Retinal pigment epithelial cell (primary cell): ENCODE measurements at places on chromosomes 3 and 15.
A peak's percentile ranks its signal among the peaks of the same experiment; 100 is the strongest.

DNA sequence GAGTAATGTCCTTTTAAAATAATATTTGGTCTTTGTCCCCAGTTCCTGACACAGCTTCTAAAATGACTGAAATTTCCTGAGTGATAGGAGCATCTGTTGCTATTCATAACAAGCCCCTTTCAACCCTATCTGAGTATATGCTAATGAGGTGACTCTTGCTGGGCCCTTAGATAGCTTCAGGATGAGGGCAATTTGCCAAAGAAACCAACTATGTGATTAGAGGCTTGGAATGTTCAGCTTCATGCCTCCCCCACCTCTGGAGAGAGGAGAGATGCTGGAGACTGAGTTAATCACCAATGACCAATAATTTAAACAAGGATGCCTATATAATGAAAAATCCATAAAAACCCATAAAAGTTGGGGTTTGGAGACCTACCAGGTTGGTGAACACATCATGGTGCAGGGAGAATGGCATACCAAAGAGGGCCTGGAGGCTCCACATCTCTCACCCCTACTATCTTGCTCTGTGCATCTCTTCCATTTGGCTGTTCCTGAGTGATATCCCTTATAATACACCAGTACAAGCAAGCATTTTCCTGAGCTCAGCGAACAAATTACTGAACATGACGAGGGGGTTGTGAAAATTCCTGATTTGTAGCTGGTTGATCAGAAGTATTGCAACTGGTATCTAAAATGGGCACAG, 189.2 kb downstream of the ECT2 start:
- peak; percentile 59 for DNase-seq

- no peak for DNase-seq
These were observed 127.3 kb upstream of the ROPN1 start for GRCh38 chr3:124119056-124119716.

DNA sequence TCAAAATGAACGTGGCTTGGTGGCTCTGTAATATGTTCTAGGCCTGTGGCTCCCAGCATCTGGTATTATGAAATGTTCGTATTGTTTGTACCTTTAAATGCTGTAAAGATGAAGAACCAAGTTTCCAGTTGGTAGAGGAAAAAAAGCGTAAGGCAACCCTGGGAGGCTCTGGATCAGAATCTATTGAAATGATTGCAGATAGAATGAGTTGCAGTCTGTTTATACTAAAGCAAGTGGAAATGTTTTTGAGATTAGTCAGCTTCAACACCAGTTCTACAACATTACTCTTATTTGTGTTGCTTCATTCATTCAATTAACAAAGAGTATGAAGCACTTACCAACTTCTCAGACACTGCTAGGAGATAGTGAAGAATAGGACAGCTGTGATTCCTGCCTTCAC, 5.3 kb downstream of the ARL6IP5 start:
- DNase-seq, result no peak

DNA sequence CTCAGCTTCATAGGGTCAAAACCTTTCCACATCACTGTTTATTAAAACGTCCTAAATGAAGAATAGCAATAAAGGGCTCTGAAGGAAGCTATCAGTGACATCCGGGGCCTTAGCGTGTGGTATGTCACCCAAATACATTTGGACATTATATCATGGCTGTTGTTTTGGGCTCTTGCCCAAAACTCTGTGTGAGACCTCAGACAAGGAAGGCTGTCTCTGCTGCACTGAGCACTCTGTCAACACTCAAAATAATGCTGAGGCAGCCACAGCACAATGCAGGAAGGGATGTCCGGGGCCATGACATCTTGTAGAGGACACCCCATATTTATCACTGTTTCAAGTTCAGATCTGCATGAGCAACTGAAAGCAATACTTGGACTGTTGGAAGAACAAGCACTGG, 293.8 kb upstream of the WNT5A start:
- DNase-seq, result no peak

DNA sequence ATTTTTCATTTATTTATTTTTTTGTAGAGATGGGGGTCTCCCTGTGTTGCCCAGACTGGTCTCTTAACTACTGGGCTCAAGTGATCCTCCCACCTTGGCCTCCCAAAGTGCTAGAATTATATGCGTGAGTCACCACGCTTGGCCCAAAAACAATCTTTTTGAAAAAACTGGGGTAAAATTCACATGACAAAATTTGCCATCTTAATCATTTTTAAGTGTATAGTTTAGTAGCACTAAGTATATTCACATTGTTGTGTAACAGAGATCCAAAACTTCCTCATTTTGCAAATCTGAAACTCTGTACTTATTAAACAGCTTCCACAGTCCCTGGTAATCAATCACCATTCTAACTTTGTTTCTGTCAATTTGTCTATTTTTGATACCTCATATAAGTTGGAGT, 5.2 kb downstream of the SNX1 start:
- no peak for DNase-seq

DNA sequence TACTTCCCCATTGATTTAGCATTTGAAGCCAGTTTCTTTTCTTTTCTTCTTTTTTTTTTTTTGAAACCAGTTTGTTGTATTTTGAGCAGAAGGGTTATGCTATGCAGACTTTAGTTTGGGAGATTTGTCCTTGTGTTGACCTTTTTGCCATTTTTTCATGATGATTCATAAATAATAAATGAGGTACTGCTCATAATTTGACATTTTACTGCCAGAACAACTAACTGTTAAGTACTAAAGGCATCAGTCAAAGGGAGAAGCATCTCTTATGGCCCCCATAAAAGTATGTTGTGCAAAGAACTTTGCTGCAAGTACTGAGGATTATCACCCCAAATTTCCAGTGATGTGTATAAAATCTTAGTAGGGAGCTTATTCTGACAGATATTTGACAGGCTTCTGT, 1.7 kb upstream of the GPR87 start:
- DNase-seq, result no peak

DNA sequence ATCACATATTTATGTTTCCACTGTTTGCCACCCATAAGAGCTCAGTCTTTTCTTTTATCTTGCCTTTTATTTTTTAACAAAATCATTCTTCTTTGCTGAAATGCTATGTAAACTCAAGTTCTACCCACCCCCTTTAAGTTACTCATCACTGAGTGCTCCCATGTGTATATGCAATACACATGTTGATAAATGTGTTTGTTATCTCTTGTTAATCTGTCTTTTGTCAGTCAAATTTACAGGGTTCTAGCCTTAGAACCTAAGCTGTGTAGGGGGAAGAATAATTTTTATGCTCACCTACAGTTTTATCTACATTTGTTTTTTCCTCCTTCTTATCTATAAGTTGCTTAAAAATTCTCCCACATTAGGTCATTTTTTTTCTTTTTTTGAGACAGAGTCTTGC, 1195.9 kb downstream of the ROBO2 start:
- no peak for DNase-seq

GRCh38 chr15:26084771-26085170, 221.6 kb upstream of the ATP10A start:
- no peak for DNase-seq

GRCh38 chr3:58074997-58075396, 66.8 kb downstream of the FLNB start:
- DNase-seq, result no peak

- DNase-seq, result no peak
These were observed 41.6 kb downstream of the ACAN start for GRCh38 chr15:88844749-88845386.

DNA sequence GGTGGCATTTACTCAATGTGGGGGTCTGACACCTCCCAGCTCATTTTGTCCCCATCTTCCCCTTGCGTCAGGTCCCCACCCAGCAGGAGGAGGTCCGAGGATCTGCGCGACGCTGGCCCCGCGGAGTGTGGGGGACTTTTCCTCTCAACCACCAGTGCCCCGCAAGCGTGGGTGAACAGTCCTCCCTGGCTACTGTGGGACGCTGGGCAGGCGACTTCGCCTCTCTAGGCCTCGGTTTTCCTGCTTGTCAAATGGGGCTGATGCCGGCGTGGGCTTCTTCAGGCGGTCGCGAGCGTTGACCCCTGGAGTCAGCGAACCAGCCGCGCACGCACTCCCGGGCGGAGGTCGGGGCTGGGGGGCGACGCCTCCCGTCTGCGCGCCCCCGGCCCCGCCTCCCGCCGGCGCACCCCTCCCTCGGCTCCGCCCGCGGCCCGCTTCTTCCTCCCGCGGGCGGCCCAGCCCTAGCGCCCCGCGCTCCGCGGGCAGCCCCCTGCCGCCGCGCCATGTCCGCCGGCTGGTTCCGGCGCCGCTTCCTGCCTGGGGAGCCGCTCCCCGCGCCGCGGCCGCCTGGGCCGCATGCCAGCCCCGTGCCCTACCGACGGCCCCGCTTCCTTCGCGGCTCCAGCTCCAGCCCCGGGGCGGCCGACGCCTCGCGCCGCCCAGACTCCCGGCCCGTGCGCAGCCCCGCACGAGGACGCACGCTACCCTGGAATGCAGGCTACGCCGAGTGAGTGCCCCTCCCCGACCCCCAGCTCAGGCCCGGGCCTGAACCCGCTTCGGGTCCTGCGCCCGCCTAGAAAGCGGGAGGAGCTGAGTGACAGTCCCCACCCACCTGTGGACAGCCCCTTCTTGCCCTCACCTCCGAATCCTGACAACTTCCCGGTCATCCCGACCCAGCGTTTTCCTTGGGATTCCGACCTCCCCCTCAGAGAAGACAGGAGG, at the start of gene PPM1M:
Gene PPM1M (plus strand): TSS at position 438 of the 942 bp plus-strand sequence. CDS start 66 bp downstream, at position 504.
- DNase-seq, result no peak

GRCh38 chr3:136860541-136860940, 1.5 kb upstream of the NCK1 start:
- no peak for DNase-seq

- no peak for DNase-seq
These were observed 89.4 kb upstream of the FEZF2 start for GRCh38 chr3:62462788-62463187.

GRCh38 chr15:44327578-44327977, 39.1 kb downstream of the GOLM2 start:
- DNase-seq, result no peak

DNA sequence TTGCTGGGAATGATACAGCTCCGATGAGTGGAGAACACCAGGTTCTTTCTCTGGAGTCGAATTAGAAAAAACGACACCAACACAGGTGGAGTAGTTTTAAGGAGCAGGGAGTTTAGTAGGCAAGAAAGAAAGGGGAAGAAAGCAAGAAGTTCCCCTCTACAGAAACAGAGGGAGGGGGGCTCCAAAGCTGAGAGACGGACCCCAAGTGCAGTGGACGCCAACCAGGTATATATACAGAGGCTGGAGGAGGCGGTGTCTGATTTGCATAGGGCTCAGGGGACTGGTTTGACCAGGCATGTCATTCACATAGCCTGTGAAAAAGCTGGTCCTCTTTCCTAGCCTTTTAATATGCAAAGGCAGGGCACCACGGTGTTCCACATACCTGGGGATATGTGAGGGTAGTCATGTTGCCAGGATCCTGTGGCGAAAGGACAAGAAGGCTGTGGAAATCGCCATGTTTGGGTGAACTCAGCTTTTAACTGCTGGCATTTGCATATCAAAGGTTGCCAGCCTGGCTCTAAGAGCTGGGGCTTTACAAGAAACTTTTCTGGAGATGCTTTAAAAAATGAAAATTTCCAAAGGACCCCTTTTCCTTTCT, 887.4 kb upstream of the EPHA6 start:
- DNase-seq, result no peak

GRCh38 chr3:115937054-115937453, 313.7 kb downstream of the GAP43 start:
- DNase-seq, result no peak

DNA sequence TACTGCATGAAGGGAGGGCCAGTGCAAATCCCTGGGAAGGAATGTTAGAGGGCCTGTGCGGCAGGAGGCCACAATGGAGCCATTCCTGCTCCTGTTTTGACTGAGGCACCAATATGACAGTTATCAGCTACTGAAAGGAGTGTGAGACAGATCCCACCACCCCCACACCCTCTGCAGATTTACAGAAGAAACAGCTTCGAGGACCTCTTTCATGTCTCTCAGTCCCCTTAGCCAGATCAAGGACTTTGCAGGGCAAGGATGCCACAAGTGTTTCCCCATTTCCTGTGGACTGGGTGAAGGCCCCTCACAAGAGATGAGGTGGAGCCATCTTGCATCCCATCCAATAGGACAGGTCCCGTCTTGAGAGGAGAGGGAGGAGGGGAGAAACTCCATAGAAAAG, 48.5 kb upstream of the RASGRP1 start:
- DNase-seq, result no peak
